Sigmoid colon (tissue), 7 donors: ENCODE measurements at places on chromosomes 12 and 14. TPM values are rescaled to one million over a fixed set of nuclear protein-coding genes. Genes with fewer than 3 reads are reported as not detected.

GRCh38 chr12:33588725-33589405 lies 149.2 kb upstream of the SYT10 start:
- H3K4me3 ChIP-seq, result no peak overlapping the region
- H3K27ac ChIP-seq, result peak overlapping the region; percentile 14
- H3K27me3 ChIP-seq, result no peaks in the 10 kb centered on the region
- no peaks in the 10 kb centered on the region for H3K4me1 ChIP-seq

GRCh38 chr12:10102322-10102721 lies 3.5 kb upstream of the CLEC1A start:
- no peak for DNase-seq
- H3K27ac ChIP-seq, result no peak overlapping the region
- no peaks in the 10 kb centered on the region for H3K36me3 ChIP-seq
- no peaks in the 10 kb centered on the region for H3K4me1 ChIP-seq
- no peak overlapping the region for H3K4me3 ChIP-seq

DNA sequence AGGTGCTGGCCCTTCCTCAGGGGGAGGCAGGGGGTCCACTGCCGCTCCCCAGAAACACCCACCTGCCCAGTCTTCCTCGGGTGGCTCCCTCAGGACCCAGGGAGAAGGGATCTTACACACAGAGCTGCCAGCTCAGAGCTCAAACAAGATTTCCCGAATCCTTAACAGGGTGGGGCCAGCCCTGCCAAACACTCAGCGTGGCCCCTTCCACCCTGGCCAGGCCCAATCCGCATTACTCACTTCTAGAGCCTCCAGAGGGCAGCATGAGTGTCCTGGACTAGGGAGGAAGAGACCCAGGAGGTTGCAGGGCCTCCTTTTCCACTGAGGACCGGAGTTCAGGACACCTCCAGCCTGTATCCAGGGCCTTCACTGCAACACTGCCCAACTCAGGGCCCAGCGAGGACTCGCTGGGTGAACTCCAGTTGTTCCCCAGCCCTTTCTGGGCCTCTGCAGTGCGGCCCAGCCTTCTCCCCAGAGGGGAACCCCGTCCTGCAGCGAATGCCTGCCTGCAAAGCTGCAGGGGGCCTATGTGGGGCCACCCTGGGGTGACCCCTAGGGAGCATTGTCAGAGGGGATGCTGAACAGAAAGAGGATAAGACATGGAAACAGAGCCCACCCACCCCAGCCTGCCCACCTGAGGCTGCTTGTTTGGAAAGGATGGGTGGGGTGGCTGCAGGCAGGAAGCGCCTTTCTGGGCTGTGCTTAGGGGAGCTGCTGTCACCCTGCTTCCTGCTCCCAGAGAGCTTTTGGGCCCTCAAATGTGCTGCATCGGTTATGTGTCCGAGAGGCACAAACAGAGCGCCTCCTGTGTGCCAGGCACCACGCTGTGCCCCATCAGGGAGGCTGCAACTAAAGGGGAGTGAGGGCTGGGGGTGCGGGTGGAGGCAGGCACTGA lies 43.8 kb downstream of the CCNK start:
- no peaks in the 10 kb centered on the region for H3K27me3 ChIP-seq
- H3K36me3 ChIP-seq, result no peaks in the 10 kb centered on the region
- H3K4me3 ChIP-seq, result no peak overlapping the region
- H3K4me1 ChIP-seq, result peaks cover 71% of the 10 kb centered on the region
- DNase-seq, result no peak

- no peak for DNase-seq
- no peaks in the 10 kb centered on the region for H3K36me3 ChIP-seq
- H3K27me3 ChIP-seq, result no peaks in the 10 kb centered on the region
- H3K27ac ChIP-seq, result no peak overlapping the region
- H3K4me3 ChIP-seq, result no peak overlapping the region
Measured at GRCh38 chr14:76923431-76924370, 97.5 kb downstream of the LRRC74A start.

GRCh38 chr14:90720832-90721231 lies 95.4 kb downstream of the TTC7B start:
- H3K27ac ChIP-seq, result no peak overlapping the region
- no peaks in the 10 kb centered on the region for H3K36me3 ChIP-seq
- peaks cover 12% of the 10 kb centered on the region for H3K4me1 ChIP-seq

- no peak overlapping the region for H3K4me3 ChIP-seq
- H3K27ac ChIP-seq, result no peak overlapping the region
- H3K4me1 ChIP-seq, result peaks cover 13% of the 10 kb centered on the region
- no peaks in the 10 kb centered on the region for H3K27me3 ChIP-seq
- H3K36me3 ChIP-seq, result no peaks in the 10 kb centered on the region
- no peak for DNase-seq
Measured at GRCh38 chr12:24488091-24488596, 460.8 kb downstream of the BCAT1 start.

DNA sequence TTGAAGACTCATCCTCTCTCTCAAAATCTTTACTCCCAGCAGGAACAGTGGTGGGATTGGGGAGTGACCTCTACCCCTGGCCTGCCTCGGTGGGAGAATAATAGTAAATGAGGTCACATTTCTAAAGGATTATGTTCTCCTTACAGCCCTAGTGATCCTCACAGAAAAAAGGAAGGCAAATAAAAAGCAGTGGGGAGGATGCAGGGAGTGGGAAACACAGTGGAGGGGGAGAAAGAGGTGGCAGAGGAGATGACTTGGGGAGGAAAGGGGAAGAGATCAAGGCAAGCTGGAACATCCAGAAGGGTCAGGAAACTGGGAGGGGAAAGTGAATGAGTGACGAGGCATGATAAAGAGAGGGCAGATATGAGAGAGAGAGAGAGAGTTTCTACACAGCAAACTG lies 8.3 kb upstream of the SYNDIG1L start:
- no peak overlapping the region for H3K27ac ChIP-seq
- DNase-seq, result no peak
- H3K36me3 ChIP-seq, result no peaks in the 10 kb centered on the region
- H3K4me3 ChIP-seq, result no peak overlapping the region

- H3K27me3 ChIP-seq, result no peaks in the 10 kb centered on the region
- no peak overlapping the region for H3K4me3 ChIP-seq
- H3K4me1 ChIP-seq, result no peaks in the 10 kb centered on the region
- no peak overlapping the region for H3K27ac ChIP-seq
Measured at GRCh38 chr12:6249580-6249979, 49.4 kb downstream of the CD9 start.

- H3K36me3 ChIP-seq, result peaks cover 84% of the 10 kb centered on the region
- no peaks in the 10 kb centered on the region for H3K4me1 ChIP-seq
- H3K27ac ChIP-seq, result no peak overlapping the region
- no peaks in the 10 kb centered on the region for H3K27me3 ChIP-seq
- H3K4me3 ChIP-seq, result no peak overlapping the region
- DNase-seq, result no peak
Measured at GRCh38 chr12:30719060-30719459, 23.4 kb upstream of the IPO8 start.

- no peak overlapping the region for H3K4me3 ChIP-seq
- H3K27me3 ChIP-seq, result no peaks in the 10 kb centered on the region
- no peaks in the 10 kb centered on the region for H3K4me1 ChIP-seq
- no peak overlapping the region for H3K27ac ChIP-seq
- DNase-seq, result no peak
Measured at GRCh38 chr12:10982244-10982643, 4.5 kb downstream of the TAS2R50 start.

GRCh38 chr12:26198742-26199141 lies 3.4 kb downstream of the SSPN start:
- no peaks in the 10 kb centered on the region for H3K36me3 ChIP-seq
- H3K4me1 ChIP-seq, result no peaks in the 10 kb centered on the region
- H3K27ac ChIP-seq, result peak overlapping the region; percentile 93
- no peak overlapping the region for H3K4me3 ChIP-seq
- DNase-seq, result peak; percentile 76

- no peak overlapping the region for H3K4me3 ChIP-seq
- peak; percentile 95 for DNase-seq
- H3K36me3 ChIP-seq, result no peaks in the 10 kb centered on the region
Measured at GRCh38 chr12:53065975-53066931, 12.9 kb downstream of the SPRYD3 start.

DNA sequence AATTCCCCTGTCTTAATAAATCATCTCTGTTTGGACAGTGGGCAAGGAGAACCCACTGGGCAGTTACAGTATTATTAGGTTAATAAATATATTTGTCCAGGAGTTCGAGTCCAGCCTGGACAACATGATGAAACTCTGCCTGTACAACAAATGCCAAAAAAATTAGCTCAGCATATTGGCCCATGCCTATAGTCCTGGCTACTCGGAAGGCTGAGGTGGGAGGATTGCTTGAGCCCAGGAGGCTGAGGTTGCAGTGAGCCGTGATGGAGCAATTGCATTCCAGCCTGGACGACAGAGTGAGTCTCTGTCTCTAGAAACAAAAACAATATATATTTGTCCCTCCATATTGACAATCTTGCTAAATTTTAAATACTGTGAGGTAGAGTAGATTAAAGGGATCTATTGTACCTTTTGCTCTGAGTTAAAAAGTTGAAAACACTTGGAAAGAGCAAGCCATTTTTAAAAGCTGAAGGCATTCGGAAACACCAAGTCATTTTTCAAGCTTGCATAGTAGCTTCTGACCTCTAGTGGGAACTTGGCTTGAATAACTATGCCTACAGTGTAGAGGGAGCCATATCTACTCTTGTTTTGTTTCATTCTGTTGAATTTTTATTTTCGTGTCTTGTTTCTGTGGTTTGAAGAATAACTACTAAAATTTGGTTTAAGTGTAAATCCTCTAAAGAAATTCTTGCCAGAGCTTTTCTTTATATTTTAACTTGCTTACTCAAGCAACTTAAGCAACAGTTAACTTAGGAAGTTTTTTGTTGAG lies 14.6 kb upstream of the EEA1 start:
- H3K4me1 ChIP-seq, result no peaks in the 10 kb centered on the region
- no peaks in the 10 kb centered on the region for H3K36me3 ChIP-seq
- H3K27ac ChIP-seq, result no peak overlapping the region
- no peak overlapping the region for H3K4me3 ChIP-seq
- H3K27me3 ChIP-seq, result no peaks in the 10 kb centered on the region
- DNase-seq, result no peak

GRCh38 chr12:124498275-124499189 lies 68.9 kb downstream of the NCOR2 start:
- peaks cover 65% of the 10 kb centered on the region for H3K4me1 ChIP-seq
- H3K27me3 ChIP-seq, result no peaks in the 10 kb centered on the region
- no peak for DNase-seq
- H3K4me3 ChIP-seq, result no peak overlapping the region

DNA sequence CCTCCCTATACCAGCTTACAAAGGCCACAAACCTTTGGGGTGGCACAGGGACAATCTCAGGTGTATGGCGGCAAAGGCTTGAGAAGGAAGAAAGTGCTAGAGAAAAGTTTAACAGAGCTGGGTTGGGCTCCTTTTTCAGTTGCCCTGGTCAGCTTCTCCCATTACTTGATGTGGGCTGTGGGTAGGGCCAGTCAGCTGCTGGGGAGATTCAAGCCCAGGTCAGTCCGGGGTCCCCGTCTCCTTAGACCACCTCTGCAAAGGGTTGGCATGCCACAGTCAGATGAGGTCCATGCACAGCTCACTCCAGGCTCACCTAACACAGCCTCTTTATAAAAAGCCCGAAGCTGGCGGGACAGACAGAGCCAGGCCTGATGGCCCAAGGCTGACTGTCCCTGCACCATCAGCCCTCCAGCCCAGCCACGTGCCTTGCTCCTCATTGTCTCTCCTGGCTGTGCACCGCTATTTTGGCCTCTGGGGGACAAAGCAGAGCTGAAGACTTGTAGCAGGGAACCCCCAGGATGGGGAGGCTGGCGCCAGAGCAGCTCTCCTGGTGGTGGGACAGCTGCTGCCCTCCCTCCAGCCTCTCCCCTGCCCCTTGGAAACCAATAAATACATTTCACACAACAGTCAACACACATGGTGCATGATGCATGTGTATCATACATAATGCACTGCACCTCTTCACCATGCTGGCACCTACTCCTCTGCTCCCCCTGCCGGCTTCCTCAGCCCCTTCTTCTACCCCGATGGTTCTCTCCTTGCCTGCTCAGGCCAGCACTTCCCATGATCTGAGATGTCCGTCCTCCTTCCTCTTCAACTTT lies 61.7 kb upstream of the DDX11 start:
- no peaks in the 10 kb centered on the region for H3K4me1 ChIP-seq
- H3K36me3 ChIP-seq, result no peaks in the 10 kb centered on the region
- H3K27ac ChIP-seq, result no peak overlapping the region
- peak; percentile 42 for DNase-seq
- no peak overlapping the region for H3K4me3 ChIP-seq

- DNase-seq, result no peak
- H3K27me3 ChIP-seq, result no peaks in the 10 kb centered on the region
- no peak overlapping the region for H3K4me3 ChIP-seq
- H3K4me1 ChIP-seq, result no peaks in the 10 kb centered on the region
Measured at GRCh38 chr12:92365836-92366235, 220.2 kb upstream of the BTG1 start.

- peak overlapping the region; percentile 31 for H3K27ac ChIP-seq
- H3K4me1 ChIP-seq, result no peaks in the 10 kb centered on the region
- no peaks in the 10 kb centered on the region for H3K27me3 ChIP-seq
- DNase-seq, result no peak
Measured at GRCh38 chr14:50545618-50546017, 13.2 kb upstream of the MAP4K5 start.

GRCh38 chr14:57352396-57353170 lies 37.8 kb upstream of the NAA30 start:
- DNase-seq, result no peak
- H3K36me3 ChIP-seq, result no peaks in the 10 kb centered on the region
- H3K4me1 ChIP-seq, result no peaks in the 10 kb centered on the region
- H3K27me3 ChIP-seq, result no peaks in the 10 kb centered on the region

GRCh38 chr14:96637521-96637920 lies 135.3 kb downstream of the PAPOLA start:
- no peak for DNase-seq
- H3K27me3 ChIP-seq, result no peaks in the 10 kb centered on the region
- no peaks in the 10 kb centered on the region for H3K4me1 ChIP-seq
- H3K27ac ChIP-seq, result no peak overlapping the region

DNA sequence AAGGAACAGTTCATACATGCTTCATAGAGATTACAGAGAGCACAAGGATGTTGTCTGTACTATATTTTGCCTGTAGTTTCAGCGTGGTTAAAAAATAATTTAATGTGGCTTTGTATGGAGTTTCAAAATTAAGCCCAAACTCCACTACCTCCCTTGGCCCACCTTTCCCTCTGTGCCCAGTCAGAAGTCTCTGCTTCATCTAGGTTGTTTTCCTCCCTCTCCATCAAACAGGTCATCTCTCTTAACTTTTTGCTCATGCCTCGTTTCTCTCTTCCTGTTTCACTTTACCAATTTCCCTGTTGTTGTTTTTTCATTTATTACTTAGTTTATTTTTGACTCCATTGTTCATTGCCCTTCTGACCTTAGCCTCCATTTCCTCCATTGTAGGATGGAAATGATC lies 94.9 kb upstream of the NEDD1 start:
- no peak for DNase-seq
- H3K36me3 ChIP-seq, result no peaks in the 10 kb centered on the region
- no peaks in the 10 kb centered on the region for H3K4me1 ChIP-seq
- no peak overlapping the region for H3K27ac ChIP-seq
- H3K27me3 ChIP-seq, result no peaks in the 10 kb centered on the region

- peaks cover 71% of the 10 kb centered on the region for H3K4me1 ChIP-seq
- H3K4me3 ChIP-seq, result no peak overlapping the region
- H3K27me3 ChIP-seq, result no peaks in the 10 kb centered on the region
Measured at GRCh38 chr12:53594897-53595615, 31.1 kb downstream of the ATF7 start.

- H3K27ac ChIP-seq, result peak within 1 kb of the TSS; percentile 77
- H3K4me3 ChIP-seq, result peak within 1 kb of the TSS; percentile 72
- no peaks in the 10 kb centered on the region for H3K36me3 ChIP-seq
- no peaks in the 10 kb centered on the region for H3K27me3 ChIP-seq
- DNase-seq, result peak; percentile 65
Measured at GRCh38 chr12:95790033-95790916, at the start of gene NTN4. NTN4 (minus strand) TSS chr12:95790764; CDS start chr12:95790309, 455 bp downstream.

KIF26A gene
- total RNA-seq, result 2.7 TPM

NANOG gene
- total RNA-seq, result under 0.01 TPM

SLC22A17 gene
- 23.9 TPM for total RNA-seq

KRT85 gene
- not detected for total RNA-seq

KCNC2 gene
- total RNA-seq, result 0.71 TPM

IFNG-AS1 gene
- not detected for total RNA-seq

TRPV4 gene
- total RNA-seq, result not detected

MTA1 gene
- 92.8 TPM for total RNA-seq

NINJ2 gene
- total RNA-seq, result 8.3 TPM

LRP1-AS gene
- not detected for total RNA-seq
